ENCODE measurements at places on chromosomes 12 and 14.

DNA sequence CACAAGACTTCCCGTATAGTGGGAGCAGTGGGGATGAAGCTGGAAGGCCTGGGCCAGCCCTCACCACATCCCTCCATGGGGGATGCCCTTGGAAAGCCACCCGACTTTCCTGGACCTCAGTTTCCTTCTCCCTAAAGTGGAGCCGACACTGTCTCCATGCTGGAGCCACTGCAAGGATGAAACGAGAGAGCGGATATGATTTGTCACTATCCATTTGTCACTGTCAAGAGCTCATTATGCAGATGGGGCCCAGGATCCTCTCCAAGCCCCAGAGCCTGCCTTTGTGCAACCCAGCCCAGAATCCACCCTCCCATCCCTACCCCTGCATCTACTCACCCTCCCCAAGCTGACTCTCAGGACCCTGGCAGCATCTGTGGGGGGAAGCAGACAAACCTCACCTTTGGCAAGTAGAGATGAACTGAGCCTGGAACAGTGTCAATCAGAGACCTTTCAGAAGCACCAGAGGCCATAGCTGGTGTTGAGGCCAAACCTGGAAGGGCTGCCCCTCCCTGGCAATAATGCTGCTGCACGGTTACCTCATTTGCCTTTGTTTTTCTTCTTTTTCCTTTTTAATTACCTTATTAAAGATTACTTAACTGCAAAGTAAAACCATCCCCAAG is 287.7 kb upstream of the RTL1 start:
- no peak for DNase-seq

- peak; percentile 18 for DNase-seq
Observed at GRCh38 chr12:43676183-43676813, 82.3 kb downstream of the PUS7L start.

- DNase-seq = peak; percentile 92
Observed at GRCh38 chr12:131949431-131950181, at the start of gene EP400. EP400 (plus strand) TSS chr12:131949942; CDS start chr12:131960620, 10,678 bp downstream.

- no peak for DNase-seq
Observed at GRCh38 chr12:120085920-120086645, 30.5 kb downstream of the RAB35 start.

- DNase-seq = peak; percentile 90
Observed at GRCh38 chr12:131603939-131604795, 106.7 kb upstream of the SFSWAP start.

DNA sequence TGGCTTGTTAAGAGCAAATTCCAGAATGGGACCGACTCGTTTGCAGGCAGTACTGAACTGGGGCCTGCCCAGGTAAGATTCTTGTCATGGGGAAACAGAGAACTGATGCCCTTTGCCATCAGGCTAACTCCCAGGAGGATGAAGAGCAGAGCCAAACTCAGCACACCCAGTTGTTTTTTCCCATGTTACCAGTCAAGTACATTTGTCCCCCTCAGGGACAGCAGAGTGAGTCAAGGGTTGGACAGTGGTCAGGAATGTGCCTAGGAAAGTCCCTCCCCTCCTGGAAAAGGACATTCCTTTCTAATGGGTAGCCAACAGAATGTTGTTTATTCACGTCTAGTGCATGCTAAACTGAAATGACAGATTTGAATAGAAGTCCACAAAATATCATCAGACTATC is 1.6 kb downstream of the ART4 start:
- no peak for DNase-seq

DNA sequence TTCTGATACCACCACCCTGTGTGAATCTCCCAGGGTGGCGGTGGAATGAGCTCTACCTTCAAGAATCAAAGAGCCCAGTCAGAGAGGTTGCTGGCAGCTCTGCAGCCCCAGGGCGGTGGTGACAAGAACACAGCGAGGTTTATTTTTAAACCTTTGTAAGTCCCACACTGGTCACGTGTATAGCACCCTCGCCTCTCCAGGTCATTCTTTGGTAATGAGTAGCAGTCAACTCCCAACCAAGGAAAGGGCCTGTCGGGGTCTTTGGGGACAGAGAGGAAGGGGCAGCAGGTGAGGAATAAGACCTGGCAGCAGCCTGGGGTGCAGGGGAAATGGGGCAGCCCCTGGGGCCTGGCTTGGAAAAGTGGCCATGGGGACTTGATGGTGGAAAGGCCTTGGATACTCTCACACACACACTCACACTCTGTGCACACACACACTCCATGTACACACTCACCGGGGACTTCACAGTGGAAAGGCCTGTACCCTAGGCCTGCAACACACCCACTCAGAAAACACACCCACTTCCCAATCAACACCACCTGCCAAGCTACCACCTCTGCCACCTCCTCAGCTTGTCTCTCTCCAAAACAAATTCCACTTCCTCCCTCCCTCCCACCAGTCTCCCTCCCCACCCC is 178.6 kb downstream of the DPF3 start:
- DNase-seq = peak; percentile 47

DNA sequence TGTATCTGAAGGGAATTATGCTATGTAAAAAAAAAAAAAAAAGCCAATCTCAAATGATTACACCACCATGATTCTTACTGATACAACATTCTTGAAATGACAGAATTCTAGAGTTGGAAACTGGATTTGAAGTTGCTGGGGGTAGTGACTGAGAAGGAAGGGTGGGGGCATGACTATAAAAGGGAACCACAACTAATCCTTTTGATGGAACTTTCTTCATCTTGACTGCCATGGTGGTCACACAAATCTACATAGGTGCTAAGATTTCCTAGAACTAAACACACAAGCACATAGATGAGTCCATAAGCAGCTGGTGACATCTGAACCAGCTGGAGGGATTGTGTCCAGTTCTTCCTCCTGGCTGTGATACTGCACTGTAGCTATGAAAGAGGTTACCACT is 51.4 kb downstream of the CLMN start:
- peak; percentile 35 for DNase-seq

- DNase-seq = peak; percentile 78
Observed at GRCh38 chr14:91108941-91109611, 4.8 kb upstream of the DGLUCY start.

DNA sequence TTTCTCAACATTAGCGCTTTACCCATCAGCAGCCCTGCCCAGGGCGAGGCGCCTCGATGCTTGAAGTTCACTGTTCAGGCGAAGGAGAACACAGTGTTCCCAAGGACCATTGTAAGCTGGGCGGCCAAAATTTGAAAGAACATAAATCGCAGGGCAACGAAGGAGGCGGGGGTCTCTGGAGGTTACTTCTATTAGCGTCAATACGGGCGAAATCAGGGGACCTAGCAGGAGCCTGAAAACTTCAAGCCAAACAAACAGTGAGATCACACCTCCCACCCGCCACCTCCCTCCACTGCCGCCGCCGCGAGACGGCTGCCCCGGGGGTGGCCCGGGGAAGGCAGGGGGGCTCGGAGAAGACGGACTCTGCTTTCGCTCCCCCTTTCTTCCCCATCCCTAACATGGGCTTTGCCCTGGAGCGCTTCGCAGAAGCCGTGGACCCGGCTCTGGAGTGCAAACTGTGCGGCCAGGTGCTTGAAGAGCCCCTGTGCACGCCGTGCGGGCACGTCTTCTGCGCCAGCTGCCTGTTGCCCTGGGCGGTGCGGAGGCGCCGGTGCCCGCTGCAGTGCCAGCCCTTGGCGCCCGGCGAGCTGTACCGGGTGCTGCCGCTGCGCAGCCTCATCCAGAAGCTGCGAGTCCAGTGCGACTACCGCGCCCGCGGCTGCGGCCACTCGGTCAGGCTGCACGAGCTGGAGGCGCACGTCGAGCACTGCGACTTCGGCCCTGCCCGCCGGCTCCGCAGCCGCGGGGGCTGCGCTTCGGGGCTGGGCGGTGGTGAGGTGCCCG is at the start of gene PDZRN4:
Gene PDZRN4 (plus strand): TSS at position 263 of the 783 bp plus-strand sequence.
- peak; percentile 31 for DNase-seq

- DNase-seq = no peak
Observed at GRCh38 chr12:1527789-1528188, 66.6 kb downstream of the FBXL14 start.

- no peak for DNase-seq
Observed at GRCh38 chr14:89491711-89492381, 74.8 kb upstream of the FOXN3 start.

GRCh38 chr12:76544601-76545261 is 14.8 kb downstream of the OSBPL8 start:
- no peak for DNase-seq

GRCh38 chr14:70920608-70921007 is 13.3 kb downstream of the PCNX1 start:
- DNase-seq = no peak

GRCh38 chr14:69712599-69713088 is 54.3 kb upstream of the SRSF5 start:
- peak; percentile 59 for DNase-seq

GRCh38 chr14:73740618-73741326 is 26.6 kb upstream of the PNMA1 start:
- no peak for DNase-seq

DNA sequence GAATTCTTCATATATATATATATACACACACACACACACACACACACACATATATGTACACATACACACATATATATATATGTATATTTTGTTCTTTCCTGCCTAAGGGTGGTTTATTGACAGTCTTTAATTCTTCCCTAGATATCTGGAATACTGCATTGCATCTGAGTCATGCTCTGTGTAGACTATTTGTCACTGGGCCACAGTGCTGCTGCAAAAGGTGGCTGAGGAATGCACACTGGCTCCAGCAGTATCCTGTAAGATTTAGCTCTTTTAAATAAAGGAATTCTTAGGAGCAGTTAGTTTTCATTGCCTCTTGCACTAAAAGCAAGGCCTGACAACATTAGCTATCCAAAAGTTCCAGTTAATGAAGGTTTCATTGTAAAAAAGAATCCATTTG is 200.9 kb downstream of the APAF1 start:
- DNase-seq = no peak

DNA sequence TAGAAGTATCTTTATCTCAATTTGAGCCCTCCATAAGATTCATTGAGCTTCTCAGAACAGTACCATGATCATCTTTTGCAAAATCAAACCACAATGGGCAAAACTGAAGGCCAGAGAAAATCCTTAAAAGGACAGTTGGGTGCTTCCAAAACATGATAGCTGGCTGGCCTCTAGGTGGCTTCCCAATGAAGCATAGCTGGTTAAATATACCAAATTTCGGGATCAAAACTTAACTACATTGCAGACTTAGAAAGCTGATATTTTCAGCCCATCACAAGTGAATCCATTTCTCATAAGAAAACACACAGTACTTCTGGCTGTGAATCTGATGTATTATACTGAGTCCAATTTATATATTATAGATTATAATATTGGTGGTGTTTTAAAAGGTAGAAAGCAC is 15.3 kb upstream of the PIK3C2G start:
- DNase-seq = no peak
